Aorta (tissue), 5 donors: ENCODE measurements at places on chromosomes 2 and 18. TPM values are rescaled to one million over a fixed set of nuclear protein-coding genes. Genes with fewer than 3 reads are reported as not detected.

MEIS1 gene
- total RNA-seq: 35.4 TPM

GKN1 gene
- total RNA-seq: not detected

ARHGEF33 gene
- 3.7 TPM for total RNA-seq

IL18RAP gene
- total RNA-seq: 6.3 TPM

DNA sequence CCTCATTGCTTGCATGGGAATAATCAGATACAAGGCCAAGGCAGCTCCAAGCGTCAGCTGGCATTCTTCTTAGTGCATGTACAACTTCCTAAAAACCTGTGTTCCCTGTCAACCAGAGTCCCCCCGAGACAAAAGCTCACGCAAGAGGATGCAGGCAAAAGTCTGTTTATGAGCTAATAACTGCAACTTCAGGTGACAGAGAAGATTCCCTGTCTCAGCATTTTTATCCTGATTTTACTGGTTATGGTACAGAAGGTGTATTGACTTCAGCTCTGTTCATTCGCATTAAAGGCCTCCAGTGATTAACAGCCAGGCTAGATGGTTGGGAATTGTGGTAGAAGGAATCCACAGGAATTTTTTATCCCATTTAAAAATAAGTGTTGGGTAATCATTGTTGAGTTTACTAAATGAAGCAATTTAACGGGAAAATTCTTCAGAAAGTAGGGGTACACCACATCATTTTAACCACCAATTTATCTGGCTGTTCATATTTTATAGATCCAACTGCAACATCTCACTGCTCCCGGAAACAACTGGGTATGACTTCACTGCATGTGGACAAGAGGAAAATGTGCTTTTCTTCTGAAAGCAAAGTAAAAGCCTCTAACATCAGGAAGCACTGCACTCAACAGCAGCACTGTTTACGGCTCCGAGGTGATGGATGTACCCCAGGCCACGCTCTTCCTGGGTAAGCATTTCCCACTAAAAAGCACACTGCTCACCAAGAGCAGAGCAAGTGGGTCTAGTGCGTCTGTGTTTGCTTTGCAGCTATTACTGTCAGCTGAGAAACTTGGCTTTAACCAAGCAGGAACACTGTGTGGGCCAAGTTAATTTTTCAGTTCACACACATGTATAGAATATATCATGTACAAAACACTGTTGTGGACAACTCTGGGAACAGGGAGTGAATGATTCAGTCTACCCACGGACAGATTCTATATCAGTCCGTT, 31.9 kb downstream of the CCBE1 start:
- DNase-seq: no peak

DNA sequence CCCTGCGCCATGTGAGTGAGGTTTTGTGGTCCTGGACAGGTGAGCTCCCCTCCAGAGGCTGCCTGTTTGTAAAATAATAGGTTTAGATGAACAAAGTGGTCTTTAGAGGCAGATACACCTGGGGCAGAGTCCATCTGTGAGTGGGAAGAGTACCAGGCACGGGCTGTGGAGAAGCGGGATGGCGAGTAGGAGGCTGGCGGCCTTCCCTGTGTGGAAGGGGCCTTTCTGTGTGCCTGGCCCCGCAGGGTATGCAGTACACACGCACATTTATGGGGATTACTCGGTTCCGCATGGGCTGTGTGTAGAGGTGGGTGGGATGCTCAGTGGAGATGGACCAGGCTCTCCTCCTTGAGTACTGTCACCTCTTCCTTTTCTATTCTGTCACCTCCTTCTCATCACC, 64.1 kb downstream of the AGAP1 start:
- no peak for DNase-seq

GRCh38 chr2:200765995-200766660, 45.6 kb upstream of the BZW1 start:
- no peak for DNase-seq

DNA sequence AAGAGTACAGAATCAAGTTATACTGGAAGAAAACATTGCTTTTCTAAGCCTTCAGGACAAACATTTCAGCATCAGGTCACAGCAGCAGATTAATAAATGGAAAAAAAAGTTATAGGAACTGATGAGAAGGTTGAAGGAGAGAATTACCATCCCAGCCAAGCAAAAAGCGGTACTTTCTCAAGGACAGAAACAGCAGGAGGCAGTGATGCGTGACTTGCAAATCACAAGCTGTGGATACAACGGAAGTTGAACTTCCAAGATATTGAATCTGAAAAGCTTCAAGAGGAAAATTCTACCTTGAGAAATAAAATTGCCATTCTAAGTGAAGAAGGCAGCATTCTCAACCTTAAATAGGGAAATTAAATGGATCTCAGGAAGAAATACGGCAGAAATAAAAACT, 18.5 kb upstream of the SERPINB12 start:
- no peak for DNase-seq

DNA sequence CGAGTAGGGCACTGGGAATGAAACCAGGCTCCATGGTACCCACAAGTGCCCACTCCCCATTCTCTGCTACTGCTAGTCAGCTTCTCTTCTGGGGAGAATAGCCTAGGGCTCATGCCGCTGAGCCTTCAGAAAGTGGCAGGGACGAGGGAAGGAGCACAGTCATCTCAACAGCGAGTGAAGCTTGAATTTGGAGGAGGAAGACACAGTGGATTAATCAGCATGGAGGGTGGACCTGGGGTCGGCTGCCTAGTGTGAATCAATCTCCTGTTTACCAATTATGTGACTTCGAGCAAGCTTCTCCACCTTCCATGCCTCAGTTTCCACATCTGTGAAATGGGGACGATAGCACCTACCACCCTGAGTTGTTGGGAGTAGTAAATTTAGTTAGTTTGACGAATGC, 157.0 kb downstream of the SEPTIN10 start:
- no peak for DNase-seq

DNA sequence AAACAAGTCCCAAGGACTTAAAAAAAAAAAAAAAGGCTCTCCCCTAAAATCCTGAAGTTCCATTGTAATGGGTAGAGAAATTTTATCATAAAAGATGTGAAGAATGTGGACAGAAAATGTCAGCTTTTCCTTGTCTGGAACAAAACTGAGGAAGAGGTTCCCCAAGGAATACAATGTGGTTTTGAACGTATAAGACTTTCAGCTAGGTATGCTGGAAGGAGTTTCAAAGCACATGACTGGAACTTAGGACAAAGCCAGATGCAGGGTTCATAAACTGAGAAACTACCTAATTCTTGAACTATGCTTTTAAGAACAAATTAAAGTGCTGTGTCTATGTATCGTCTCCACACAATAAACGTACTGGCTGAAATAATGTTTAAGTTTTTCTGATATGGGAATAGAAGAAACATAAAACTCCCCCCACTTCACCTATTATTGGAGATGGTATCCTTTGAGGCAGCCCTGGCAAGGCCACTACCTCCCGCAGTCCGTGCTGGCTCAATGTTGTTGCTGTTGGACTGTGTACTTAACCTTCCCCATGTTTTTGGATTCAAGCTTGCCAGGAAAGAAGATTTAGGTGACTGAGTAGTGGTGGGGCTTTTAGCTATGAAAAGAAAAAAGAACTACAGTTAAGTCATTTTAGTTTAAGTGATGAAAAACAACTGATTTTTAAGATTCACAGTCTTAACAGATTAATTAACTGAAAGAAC, 84.2 kb upstream of the DNER start:
- no peak for DNase-seq
